ENCODE measurements at places on chromosomes 3 and 15.

DNA sequence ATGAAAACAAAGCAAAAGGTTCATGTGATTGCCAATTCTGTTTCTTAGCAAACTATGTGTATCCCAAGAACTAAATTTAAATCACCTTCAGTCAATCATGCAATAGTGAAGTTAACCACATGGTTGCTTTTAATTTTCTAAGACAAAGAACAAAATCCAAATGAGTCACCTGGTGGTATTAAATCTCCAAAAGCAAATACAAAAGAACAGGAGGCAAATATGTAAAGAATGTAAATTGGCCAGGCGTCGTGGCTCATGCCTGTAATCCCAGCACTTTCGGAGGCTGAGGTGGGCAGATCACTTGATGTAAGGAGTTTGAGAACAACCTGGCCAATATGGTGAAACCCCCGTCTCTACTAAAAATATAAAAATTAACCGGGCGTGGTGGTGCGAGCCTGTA is 54.2 kb upstream of the PIK3R4 start:
- no peak for DNase-seq

DNA sequence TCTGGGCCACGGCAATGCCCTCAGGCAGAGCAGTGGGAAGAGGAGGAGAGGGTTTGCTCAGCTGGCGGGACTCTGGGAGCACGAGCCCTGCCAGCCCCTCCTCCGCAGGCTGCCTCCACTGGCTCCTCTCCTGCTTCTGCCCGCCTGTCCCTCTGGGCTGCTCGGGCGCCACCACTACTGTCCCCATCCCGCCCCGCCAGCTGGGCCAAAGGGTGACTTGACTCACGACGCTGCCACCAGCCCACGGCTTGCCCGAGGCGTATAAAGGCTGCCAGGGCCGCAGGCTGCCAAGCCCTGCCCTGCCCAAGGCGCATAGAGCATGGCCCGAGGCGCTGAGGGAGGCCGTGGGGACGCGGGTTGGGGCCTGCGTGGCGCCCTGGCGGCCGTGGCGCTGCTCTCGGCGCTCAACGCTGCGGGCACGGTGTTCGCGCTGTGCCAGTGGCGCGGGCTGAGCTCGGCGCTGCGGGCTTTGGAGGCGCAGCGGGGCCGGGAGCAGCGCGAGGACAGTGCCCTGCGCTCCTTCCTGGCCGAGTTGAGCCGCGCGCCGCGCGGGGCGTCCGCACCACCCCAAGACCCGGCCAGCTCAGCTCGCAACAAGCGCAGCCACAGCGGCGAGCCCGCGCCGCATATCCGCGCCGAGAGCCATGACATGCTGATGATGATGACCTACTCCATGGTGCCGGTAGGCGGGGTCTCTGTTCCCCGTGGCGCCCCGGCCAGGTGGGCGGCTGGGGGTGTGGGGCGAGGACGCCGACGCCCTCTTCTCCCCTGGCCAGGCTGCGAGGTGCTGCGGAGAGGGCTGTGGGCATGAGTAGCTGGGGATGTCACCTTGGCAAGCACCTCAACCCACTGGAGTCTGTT is at the start of gene GLDN:
TSS of gene GLDN (plus strand) at position 290 of the 861 bp plus-strand sequence. CDS start at position 320, 30 bp downstream.
- DNase-seq, result no peak

- DNase-seq, result no peak
Measured at GRCh38 chr3:152307829-152308474, 39.2 kb downstream of the MBNL1 start.

DNA sequence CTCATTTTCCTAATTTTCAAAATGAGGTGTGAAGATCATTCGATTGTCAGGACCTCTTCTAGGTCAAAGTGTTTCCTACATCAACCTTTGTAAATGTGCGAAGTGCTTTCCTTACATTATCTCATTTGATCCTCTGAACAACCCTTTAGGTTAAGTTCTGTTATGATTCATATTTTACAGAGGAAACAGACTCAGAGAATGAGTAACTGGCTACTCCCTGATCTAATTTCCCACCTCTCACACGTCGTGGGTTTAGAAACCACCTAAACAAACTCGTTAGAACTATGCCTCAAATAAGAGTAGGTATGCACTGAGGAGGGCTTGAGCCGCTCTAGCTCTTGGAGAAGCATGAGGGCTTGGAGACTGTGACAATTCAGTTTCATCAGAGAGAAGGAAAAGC is 148.6 kb downstream of the CD47 start:
- no peak for DNase-seq

GRCh38 chr15:65195548-65195923 is 10.4 kb upstream of the CLPX start:
- DNase-seq, result no peak

GRCh38 chr3:59919586-59919985 is 869.8 kb upstream of the CFAP20DC start:
- DNase-seq, result no peak

GRCh38 chr15:83318861-83319415 is 34.5 kb upstream of the BNC1 start:
- no peak for DNase-seq

DNA sequence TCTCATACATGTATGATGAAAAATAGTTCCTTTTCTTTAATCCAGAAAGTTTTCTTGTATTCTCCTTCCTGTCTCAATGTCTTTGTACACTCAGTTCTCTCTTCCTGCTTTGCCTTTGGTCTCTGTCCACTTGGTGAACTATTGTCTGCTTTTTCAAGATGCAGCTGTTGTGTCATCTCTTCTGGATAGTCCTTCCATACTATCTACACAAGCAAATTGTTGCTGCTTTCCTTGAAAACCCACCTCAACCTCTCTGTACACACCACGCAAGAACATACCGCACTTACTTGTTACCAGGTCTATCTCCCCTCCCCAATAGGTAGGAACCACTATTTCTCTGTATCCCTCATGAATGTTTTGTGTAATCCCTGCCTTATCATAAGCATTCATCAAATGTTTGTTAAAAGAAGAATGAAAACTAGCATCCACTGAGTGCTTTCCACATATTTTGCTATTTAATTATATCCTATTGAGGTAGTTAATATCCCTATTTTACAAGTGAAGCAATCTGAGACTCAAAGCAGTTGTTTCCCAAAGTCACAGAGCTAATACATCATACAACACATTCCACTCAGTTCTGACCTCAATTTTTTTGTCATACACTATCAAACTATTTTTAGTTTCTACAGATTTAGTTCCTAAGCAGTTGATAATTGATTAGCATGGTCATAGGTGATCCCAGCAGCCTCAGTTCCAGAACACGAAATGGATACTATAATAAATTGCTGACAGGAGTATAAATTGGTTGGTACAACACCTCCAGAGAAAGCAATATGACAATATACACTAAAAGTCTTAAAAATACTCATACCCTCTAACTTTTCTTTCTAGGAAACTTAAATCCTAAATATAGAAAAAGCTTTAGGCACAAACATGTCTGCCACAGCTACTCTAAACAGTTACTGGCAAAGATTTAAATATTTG is 19.6 kb downstream of the HACL1 start:
- DNase-seq, result no peak

- DNase-seq, result no peak
Measured at GRCh38 chr3:852033-852432, 240.8 kb upstream of the CNTN6 start.

DNA sequence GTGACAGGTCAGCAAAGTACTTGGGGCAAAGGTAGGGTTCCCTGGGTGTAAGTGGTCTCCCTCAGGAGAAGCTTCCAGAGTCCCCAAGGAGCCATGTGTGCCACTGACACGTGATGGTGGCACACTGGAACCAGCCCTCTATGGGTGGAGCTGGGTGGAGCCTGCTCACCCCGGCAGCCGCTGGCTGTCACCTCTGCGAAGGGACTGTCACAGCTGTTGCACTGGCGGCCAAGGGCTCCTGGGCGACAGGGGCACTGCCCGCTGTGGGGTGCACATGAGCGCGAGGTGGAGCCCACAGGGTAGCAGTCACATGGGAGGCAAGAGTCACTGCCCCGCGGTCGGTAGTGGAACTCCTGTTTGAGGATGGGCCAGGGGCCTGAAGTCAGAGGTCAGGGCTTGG is 12.0 kb downstream of the CELSR3 start:
- DNase-seq, result no peak

DNA sequence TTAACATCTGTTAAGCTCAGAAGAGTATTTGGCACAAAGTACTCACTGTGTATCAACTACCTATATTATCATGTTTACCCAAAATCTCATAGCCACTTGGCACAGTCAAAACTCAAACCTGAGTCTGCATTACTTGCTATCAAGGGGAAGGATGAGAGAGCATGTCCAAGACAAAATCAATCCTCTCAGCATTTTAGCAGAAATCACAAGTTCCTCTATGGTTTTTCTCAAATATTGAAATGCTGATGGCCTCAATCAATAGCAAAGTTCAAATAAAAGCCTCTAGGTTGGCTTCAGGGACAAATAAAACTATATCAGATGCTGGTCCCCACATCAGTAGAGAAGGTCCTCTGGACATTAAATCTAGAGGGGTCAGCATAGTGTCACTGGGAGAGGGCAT is 14.3 kb downstream of the TBC1D2B start:
- no peak for DNase-seq

DNA sequence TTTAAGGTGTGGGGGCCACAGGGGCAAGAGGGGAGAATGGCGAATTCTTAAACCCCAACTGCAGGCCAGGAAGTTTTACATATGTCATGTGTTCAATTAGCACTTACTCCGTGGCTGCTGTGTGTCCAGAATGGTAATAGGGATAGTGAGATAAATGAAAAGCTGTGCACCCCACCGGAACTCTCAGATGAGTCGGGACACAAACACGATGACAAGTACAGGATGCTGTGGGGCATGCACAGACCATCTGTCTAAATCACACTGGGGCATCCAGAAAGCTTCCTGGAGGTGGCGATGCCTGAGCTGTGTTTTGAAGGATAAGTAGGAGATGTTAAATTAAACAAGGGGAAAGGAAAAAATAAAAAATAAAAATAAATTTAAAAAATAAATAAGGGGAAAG is 18.3 kb upstream of the TMEM158 start:
- no peak for DNase-seq

DNA sequence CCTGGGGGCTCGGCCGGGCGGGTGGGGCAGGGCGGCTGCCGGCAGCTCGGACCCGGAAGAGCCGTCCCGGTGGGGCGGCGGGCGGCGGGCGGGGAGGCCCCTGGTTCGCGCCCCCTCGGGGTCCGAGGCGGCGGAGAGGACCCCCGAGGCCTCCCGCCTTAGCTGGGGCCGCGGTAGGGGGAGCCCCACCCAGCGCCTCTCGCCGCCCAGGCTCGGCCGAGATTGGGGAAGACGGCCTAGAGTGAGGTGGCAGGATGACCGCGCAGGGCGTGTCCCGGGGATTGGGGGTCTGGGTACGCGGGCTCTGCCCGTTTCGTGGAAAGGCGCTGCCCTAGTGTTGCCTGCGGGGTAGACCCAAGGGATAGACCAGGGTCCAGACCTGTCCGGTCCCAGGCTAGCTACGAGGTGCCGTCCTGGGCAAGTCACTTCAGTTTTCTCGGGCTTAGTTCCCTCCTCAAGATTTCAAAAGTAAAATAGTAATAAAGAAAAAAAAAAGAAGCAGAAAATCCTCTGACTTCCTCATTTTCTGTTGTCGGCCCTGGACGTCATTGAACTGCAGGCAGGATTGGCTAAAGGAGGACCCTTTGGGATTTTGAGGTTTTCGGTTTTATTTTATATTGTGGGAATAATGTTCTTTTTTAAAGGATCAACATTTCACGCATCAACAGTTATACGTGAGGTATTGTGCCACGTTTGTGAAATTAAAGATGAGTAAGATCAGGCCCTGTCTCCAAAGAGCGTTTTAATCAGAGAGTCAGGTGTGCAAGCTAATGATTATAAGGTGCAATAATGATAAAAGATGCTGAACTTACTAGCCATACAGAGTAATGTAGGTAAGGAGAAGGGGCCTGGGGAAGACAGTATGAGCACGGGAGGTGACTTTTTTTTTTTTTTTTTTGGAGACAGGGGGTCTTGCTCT is 679 bp downstream of the IQGAP1 start:
- no peak for DNase-seq

GRCh38 chr3:144645300-144645699 is 673.7 kb downstream of the DIPK2A start:
- no peak for DNase-seq

DNA sequence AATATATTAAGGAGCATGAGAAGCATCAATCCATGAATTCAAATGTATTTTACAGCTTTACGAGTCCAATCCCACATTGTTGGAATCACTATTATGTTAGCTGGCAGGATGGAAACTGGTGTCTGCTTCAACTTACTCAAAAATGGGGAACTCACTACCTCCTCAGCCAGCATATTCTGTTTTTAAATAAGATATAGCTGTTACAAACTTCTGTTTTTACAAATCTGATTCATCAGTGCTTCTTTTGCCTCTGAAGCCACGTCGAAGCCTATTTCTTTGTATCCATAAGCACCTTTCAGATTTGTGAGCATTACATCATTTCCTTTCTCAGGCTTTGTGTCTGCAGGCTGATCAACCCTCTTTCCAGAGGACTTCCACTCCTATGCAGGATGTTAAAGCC is 105.9 kb downstream of the TPRG1 start:
- peak; percentile 33 for DNase-seq

DNA sequence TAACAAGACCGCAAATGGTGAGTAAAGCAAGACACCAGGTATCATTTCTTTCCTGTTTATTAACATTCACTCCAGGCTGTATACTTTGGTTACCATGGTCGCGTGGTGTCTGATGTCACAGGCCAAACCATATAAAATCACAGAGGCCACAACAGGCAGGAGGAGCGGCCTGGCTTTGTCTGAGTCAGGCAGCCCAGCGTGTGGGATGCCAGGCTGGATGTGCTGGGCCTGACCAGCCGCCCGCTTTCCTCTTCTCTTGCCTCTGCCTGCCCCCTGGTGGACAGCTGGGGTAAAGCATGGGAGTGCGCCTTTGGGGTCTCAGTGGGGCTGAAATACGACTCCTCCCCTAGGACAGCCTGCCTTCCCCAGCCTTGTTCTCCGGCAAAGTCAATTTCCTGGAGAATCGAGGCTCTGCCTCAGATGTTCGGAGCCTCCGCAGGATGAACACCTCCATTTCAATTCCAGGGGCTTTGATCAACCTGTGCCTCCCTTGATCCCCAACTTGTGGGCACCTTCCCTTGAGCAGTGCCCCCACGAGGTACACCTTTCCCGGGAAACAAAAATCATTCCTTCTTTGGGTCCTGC is 78.2 kb downstream of the CCNL1 start:
- DNase-seq, result no peak

- DNase-seq, result no peak
Measured at GRCh38 chr3:122247087-122247824, 63.8 kb downstream of the CASR start.

- no peak for DNase-seq
Measured at GRCh38 chr3:45599424-45599886, 4.9 kb downstream of the LIMD1 start.

GRCh38 chr3:123330441-123330991 is 118.4 kb downstream of the ADCY5 start:
- DNase-seq, result no peak

GRCh38 chr3:31529421-31529820 is 3.3 kb upstream of the STT3B start:
- DNase-seq, result no peak

Measured in DMS153 (cell line).